ENCODE measurements at places on chromosomes 1 and 21.

- no peak for DNase-seq
These were observed 62.7 kb downstream of the CASZ1 start for GRCh38 chr1:10733474-10734366.

GRCh38 chr1:10917513-10918454 lies 94.7 kb upstream of the TARDBP start:
- no peak for DNase-seq

GRCh38 chr1:150233359-150234308 lies 2.3 kb downstream of the ANP32E start:
- DNase-seq: peak; percentile 46

DNA sequence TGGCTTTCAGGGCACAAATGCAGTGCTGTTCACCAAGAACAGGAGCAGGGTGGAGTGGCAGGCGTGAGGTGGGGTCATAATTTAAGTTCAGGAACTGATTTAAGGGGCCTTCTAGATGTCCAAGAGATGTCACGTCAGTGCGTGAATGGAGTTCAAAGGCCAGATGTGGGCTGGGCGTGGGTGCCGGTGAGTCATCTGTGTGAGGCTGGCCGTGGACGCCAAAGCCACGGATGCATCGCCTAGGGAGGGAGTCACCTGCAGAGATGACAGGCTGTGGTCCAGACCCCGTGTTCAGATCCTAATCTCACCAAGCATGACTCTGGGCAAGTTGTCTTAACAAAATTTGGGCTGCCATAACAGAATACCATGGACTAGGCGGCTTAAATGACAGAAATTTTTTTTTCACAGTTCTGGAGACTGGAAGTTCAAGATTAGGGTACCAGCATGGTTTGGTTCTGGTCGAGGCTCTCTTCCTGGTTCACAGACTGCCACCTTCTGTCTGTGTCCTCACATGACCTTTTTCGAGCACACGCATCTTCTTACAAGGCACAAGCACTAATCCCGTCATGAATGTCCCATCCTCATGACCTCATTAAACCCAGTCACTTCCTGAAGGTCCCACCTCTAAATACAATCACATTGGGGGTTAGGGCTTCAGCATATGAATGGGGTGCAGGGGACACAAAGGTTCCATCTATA lies 109.6 kb downstream of the PRDM2 start:
- DNase-seq: no peak

- no peak for DNase-seq
These were observed 104.9 kb downstream of the PLPPR4 start for GRCh38 chr1:99369154-99369553.

GRCh38 chr1:97137862-97138514 lies 416.4 kb downstream of the PTBP2 start:
- no peak for DNase-seq

- DNase-seq: no peak
These were observed 14.4 kb upstream of the MAGI3 start for GRCh38 chr1:113375878-113376277.

DNA sequence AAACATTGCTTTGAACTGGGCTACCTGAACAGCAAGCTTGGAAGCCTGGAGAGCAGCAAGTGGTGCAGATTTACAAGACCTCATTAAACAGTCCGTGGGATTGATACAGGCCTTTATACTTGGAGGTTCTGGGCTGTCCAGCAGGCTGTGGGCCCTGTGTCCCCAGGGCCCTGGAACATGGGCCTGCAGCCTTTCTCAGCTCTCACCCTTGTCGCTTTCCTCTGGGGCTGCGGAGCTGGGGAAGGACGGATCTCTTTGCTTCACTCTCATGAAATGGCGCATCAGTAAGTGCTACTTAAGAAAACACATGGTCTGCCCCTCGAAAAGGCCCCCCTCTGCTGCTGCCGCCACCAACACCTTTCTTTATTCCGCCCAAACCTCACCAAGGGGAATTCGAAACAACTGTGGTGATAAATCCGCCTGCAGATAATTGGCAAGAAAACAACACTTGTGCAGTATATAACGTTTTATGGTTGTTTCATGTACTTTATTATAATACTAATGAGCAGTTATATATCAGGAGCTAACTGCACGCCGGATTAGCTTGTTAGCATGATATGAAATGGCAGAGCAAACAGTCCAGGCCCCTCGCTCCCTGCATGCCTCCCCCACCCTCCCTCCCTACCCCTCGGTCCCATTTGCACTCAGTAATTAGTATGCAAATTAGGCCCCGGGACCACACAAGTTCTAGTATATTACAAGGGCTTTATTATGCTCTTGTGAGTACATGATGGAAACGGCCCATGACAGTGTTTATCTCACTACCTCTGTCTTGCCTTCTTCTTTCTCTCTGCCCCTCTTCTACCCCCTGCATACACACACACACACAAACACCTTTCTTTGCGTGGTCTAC lies 131.5 kb downstream of the RNF220 start:
- DNase-seq: no peak

DNA sequence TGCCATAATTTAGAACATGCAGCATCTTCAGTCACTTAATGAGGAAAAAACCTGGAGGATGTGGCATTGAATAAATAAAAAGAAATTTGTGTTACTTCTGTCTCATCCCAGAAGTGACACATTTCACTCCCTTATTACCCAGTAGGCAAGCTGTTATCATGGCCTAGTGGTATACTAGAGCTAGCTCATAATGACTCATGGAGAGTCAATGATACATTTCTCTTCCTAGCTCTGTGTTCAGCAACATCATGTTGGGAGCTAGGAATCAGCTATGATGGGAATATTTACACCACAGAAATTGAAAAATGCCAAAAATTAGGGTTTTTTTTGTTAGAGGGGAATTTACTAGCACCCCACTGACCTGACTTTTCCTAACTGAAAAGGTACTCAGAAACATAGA lies 182.7 kb downstream of the HMCN1 start:
- DNase-seq: no peak

GRCh38 chr1:36322041-36322785 lies 1.2 kb downstream of the EVA1B start:
- no peak for DNase-seq

DNA sequence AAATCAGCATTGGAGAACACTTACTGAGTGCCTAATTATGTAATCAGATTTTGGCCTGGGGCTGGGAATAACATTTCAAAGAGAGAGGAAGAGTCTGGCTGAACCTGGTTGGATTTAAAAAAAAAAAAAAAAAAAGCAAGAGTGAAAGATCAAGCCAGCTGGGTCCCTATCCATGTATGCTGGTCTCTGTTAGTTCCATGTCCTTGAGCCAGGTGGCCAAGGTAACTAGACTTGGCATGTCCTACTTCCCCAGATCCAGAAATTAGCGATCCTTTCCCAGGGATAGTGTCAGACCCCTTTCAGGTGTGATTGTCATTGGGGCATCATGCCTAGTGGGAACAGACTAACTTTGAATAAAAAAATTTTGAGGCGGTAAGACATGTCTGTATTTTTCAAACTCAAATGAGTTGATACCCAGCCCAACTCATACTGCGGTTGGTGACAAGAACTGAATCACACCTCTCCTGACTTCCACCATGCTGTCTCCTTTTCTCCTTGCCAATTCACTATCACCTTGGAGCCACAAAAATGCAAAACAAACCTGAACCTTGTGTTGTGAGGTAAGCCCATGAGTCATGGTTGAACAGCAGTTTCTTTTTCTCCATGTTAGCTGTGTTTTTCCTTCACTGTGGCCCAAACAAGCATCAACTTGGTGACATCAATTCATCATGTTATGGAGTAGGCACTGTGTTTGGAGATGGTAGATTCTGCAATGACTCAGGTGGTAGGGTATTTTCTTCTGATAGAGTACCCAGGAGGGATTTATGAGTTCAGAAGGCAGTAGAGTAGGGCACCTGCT lies 24.5 kb upstream of the PPP2R5A start:
- DNase-seq: no peak

GRCh38 chr21:46187261-46187660 lies 3.0 kb upstream of the SPATC1L start:
- no peak for DNase-seq

- DNase-seq: no peak
These were observed 9.7 kb downstream of the TMEM81 start for GRCh38 chr1:205074513-205074912.

DNA sequence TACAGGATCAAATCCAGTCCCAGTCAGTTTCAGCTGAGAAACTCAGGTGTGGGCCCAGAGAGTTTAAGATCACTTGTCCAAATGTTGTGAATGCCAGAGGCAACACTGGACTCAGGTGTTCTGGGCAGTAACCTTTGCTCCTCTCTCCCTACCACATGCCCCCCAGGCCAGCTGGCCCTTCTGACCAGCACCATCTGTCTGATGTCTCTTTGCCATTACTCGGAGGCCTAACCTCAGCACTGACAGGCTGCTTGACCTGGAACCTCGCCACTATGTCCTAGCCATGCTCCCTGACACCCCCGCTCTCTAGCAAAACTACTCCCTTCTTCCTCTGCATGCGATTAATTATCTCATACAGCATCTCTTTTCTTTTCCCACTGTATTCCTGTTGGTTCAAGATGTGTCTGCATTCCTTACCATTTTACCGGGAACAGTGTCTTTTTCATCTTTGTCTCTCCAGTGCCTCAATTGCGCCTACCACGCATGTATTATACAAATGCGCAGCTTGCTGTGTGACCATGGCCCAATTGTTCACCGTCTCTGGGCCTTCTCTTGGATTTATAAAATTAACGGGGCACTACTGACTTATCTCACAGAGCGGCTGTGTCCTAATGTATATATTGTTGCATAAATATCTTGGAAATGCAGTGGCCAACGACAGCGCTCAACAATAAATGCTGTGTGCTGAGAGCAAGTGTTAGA lies 159.5 kb upstream of the IRF2BP2 start:
- DNase-seq: no peak

DNA sequence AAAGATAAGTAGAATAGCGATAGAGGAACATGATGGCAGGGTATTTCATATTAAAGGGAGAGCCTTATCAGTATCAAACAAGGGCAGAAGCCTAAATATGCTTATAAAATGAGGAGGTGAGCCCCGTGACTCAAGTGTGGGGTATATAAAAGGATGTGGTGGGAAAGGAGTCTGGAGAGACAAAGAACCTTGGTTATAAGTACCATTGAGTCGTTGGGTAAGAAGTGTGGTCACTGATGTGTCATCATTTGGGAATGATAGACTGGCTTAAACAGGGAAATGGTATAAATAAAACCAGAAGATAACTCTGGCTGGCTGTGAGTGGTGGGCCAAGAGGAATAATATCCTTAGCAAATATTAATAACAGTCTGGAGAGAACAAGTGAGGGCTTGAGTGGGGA lies 10.9 kb upstream of the CD5L start:
- no peak for DNase-seq

GRCh38 chr21:36769051-36769839 lies 70.3 kb downstream of the SIM2 start:
- no peak for DNase-seq

GRCh38 chr1:37156646-37157045 lies 122.3 kb upstream of the GRIK3 start:
- DNase-seq: no peak

DNA sequence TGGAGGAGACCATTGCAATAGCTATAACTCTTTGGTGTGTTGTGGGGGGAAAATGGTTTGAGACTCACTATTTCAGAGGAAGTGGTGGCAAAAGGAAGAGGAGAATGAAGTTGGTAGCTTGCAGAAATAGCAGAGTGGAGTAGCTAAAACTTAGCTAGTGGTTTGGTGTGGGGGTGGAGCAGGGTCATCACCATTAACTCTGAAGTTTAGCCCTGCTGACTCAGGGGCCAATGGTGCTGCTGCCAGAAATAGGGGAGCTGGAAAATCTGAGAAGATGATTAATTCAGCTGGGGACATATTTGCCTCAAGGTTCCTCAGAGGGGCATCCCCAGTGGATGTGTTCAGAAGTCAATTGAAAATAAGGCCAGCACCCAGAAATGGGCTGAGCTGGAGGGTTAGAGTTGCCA lies 65.4 kb downstream of the RUNX1 start:
- DNase-seq: peak; percentile 55

DNA sequence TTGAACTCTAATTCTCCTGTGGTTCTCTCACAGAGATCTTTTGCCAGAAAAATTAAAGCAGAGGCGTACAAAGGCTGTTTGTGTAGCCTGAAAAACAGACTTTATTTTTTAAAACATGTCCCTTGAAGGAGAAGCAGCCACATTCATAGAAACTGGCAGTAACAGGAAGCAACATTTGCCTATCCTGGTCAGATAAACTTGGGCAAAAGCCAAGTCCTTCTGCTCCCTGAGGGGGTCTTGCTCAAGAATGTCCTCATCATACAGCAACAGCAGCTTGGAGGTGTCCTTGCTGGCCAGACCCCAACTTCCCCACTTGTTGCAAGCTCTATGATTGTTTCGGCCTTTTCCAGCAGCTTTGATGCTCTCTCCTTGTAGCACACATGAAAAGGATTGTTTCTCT lies 36.3 kb downstream of the MSTO1 start:
- DNase-seq: no peak

DNA sequence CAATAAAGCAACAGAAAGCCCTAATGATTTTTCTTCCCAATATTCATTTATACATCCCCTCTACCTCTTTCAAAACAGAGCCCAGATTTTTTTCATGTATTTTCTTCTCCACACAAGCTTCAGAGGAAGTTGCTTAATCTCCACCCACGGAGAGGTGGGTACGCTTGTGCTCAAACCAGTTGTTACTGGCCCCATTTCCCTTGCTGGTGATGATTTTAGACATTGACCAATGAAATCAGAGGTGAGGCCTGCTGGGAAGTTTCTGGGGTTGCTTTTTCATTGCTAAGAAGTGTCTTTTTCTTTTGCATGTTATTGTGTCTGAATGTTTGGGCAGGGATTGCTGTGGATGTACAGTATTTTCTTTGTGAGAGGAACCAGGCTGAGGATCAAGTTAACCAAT lies 448.1 kb upstream of the B3GALT2 start:
- peak; percentile 0 for DNase-seq

DNA sequence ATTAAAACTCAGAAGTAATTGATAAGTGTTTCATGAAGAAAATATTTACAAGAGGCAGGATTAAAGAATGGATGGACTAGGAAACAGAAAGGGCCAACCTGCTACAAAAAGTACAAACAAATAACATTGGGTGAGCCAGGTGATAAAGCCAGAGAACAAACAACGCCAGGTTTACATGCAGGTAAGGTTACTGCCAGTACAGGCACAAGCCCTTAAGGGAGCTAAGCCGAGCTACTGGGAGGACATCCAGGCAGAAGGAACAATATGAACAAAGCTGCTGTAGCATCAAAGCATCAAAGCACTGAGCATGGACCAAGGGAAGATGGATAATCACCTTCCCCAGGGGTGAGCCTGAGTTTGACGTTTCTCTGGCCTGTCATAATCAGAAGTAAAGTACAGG lies 380.7 kb downstream of the SEC16B start:
- no peak for DNase-seq

GRCh38 chr1:212618466-212619210 lies 10.1 kb downstream of the ATF3 start:
- DNase-seq: no peak
